ENCODE measurements at places on chromosomes 5 and 9.

DNA sequence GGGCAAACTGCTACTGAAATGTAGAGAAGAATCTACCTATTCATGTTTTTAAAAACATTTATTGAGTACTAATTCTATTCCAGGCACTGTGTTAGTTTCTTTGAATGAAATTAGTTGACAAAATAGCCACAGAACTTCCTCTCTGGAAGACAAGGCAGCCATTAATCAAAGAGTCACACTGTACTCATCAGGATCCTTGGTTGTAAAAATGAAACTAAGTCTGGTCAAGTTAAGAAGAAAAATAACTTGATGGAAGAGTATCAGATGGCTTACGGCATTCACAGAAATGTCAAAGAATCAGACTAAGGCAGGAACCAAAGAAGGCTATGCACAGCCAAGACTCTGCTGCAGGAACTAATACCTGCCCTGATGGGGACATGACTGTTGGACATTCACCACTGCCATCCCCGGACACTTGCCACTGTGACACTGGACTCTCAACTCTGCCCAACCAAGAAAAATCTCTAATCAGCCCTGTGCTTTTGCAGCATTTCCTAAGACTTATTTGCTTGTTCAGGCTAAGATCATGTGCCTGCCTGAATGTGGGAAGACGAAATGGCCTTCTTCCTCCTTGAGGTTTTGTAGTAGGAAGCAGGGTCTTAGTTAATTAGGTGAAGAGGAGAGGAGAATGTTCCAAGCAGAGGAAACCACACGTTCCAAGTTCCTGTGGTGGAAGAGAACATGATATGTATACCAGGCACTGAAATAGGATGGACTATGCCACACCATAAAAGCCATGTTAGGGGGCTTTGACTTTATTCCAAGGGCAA is 23.3 kb upstream of the NDUFB6 start:
- DNase-seq = no peak
- H3K36me3 ChIP-seq = no peaks in the 10 kb centered on the region
- no peak overlapping the region for H3K4me3 ChIP-seq

DNA sequence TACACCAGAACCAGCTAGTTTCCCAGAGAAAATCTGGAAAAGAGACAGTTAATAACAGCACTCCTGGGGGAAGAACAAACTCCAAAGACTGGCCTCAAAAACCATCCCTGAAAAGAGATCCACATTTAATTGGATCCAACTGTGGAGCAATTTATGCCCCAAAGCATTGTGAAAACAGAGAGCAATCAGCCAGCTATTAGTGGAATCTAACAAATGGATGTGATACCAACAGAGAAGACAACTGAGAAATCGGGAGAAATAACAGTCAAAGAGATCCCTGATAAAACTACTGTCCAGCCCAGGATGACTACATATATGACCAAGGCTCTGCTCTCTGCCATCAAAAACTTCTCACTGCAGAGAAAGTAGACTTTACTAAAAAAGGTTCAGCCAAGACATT is 40.5 kb upstream of the TRIO start:
- DNase-seq = no peak
- no peaks in the 10 kb centered on the region for H3K36me3 ChIP-seq
- no peak overlapping the region for H3K4me3 ChIP-seq

GRCh38 chr5:10994091-10994986 is 233.3 kb upstream of the DAP start:
- H3K36me3 ChIP-seq = no peaks in the 10 kb centered on the region
- peak; percentile 57 for DNase-seq
- no peaks in the 10 kb centered on the region for H3K27me3 ChIP-seq

DNA sequence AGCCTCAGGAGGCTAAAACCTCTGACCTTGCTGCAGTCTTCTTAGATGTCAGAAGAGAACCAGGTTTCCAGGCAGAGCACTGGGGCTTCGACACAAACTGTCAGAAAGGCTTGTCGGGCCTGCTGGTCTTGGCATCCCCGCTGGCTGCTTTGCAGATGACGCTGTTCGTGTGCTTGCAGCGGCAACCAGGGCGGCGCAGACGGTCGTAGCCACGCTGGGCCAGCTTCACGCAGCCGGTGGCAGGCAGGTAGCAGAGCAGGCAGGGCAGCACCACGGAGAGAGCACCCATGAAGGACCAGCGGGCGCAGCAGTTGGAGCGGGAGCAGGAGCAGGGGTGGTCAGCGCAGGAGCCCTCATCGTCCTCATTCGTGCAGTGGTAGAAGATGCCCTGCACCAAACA is 10.7 kb downstream of the SPRY4 start:
- no peaks in the 10 kb centered on the region for H3K27me3 ChIP-seq
- H3K4me1 ChIP-seq = peaks cover 88% of the 10 kb centered on the region
- no peak overlapping the region for H3K27ac ChIP-seq

DNA sequence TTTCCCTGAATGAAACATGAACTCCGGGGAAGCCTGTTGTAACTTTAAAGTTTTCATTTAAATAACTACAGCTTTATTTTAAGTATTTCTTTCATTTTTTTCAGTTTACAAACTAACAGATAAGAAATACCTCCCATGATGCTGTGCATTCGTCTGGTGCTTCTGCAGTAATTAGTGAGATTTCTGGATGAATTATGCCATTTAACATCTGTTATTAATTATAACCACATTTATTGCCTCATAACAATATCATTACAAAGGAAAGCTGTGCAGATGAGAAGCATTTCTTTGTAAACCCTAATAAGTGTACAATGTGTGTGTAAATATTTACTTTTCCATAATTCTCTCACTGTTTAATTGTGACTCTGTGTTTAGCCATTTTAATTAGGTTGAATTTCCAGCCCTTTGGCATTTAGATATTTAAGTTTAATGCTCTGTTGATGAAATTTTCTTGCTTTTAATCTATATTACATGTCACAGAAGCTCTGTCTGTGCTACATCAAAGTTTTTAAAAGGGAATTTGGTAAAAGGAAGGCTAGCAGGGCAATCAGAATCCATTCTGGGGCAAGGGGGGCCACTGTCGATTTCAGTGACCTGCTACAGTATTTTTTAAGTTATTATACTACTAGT is 418.0 kb downstream of the SPATA31D1 start:
- DNase-seq = no peak
- no peak overlapping the region for H3K4me3 ChIP-seq
- no peaks in the 10 kb centered on the region for H3K36me3 ChIP-seq

DNA sequence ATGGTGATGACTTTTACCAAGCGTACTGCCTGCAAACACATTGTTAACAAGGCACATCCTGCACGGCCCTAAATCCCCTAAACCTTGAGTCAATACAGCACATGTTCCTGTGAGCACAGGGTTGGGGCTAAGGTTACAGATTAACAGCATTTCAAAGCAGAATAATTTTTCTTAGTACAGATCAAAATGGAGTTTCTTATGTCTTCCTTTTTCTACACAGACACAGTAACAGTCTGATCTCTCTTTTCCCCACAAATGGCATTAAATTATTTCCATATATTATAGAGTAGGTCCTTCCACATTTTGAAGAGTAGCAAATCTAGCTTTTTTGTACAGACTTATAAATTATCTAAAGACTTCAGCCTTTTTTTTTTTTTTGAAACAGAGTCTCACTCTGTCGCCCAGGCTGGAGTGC is 1.6 kb upstream of the TMEM141 start:
- no peak overlapping the region for H3K27ac ChIP-seq
- H3K4me3 ChIP-seq = no peak overlapping the region
- H3K27me3 ChIP-seq = no peaks in the 10 kb centered on the region
- DNase-seq = no peak
- H3K4me1 ChIP-seq = peaks cover 4% of the 10 kb centered on the region

DNA sequence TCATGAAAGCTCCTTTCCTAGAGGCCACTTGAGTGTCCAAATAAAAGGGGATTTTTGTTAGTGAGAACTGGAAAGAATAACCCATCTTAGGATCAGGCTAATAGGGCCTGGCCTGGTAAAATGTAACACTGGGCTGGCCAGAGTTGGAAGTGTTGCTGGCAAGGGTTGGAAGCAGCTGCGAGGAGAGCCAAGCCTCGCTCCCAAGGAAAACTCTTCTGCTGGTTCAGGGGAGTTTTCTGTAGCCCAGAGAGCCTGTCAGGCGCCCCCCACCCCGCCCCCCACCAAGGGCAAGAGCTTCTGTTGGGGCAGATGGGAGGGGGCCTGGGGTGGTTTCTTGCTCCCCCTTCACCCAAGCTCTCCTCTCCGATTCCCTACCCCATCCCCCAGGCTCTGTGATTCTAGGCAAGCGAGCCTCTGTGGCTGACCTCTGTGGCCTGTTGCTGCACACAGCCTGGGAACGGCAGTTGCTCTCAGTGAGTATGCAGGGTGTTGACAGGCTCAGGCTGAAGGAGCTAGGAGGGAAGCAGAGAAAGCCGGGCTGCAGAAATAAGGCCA is 547.8 kb downstream of the CCDC171 start:
- peak; percentile 18 for DNase-seq
- no peaks in the 10 kb centered on the region for H3K27me3 ChIP-seq
- H3K4me1 ChIP-seq = no peaks in the 10 kb centered on the region
- no peaks in the 10 kb centered on the region for H3K36me3 ChIP-seq
- H3K27ac ChIP-seq = no peak overlapping the region

GRCh38 chr9:70567511-70567910 is 153.1 kb upstream of the KLF9 start:
- H3K4me1 ChIP-seq = no peaks in the 10 kb centered on the region
- no peaks in the 10 kb centered on the region for H3K27me3 ChIP-seq
- H3K27ac ChIP-seq = no peak overlapping the region
- H3K4me3 ChIP-seq = no peak overlapping the region
- H3K36me3 ChIP-seq = no peaks in the 10 kb centered on the region

DNA sequence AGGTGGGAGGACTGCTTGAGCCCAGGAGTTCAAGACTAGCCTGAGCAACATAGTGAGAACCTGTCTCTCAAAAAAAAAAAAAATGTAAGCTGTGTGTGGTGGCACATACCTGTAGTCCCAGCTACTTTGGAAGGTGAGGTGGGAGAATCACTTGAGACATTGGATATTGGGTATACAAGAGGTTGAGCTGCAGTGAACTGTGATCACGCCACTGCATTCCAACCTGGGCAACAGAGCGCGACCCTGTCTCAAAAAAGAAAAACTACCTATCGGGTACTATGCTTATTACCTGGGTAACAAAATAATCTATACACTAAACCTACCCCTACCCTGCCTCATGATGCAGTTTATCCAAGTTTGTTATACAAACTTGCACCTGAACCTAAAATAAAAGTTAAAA is 64.9 kb downstream of the AOPEP start:
- no peak overlapping the region for H3K27ac ChIP-seq
- H3K27me3 ChIP-seq = no peaks in the 10 kb centered on the region
- no peak overlapping the region for H3K4me3 ChIP-seq
- H3K4me1 ChIP-seq = no peaks in the 10 kb centered on the region
- no peak for DNase-seq

DNA sequence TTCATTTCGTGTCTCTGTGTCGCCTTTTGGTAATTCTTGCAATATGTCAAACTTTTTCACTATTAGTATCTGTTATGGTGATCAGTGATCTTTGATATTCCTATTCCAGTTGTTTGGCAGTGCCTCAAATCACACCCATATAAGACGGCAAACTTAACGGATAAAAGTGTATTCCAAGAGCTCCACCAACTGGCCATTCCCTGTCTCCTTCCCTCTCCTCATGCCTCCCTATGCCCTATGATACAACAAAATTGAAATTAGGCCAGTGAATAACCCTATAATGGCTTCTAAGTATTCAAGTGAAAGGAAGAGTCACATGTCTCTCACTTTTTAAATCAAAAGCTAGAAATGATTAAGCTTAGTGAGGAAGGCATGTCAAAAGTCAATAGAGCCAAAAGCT is 74.8 kb downstream of the CDK5RAP2 start:
- no peak overlapping the region for H3K4me3 ChIP-seq
- H3K27me3 ChIP-seq = no peaks in the 10 kb centered on the region
- 0 out of 2 replicates have a peak, but pooled peaks cover 7% of the 10 kb centered on the region for H3K36me3 ChIP-seq
- no peak overlapping the region for H3K27ac ChIP-seq

GRCh38 chr9:87471746-87472145 is 25.9 kb upstream of the DAPK1 start:
- no peaks in the 10 kb centered on the region for H3K27me3 ChIP-seq
- no peak overlapping the region for H3K27ac ChIP-seq
- no peaks in the 10 kb centered on the region for H3K36me3 ChIP-seq
- H3K4me3 ChIP-seq = no peak overlapping the region

- H3K4me1 ChIP-seq = 0 out of 2 replicates have a peak, but pooled peaks cover 6% of the 10 kb centered on the region
- no peaks in the 10 kb centered on the region for H3K27me3 ChIP-seq
- H3K4me3 ChIP-seq = no peak overlapping the region
- H3K36me3 ChIP-seq = no peaks in the 10 kb centered on the region
- no peak overlapping the region for H3K27ac ChIP-seq
Measured at GRCh38 chr9:18976709-18977531, 56.1 kb downstream of the SAXO1 start.

DNA sequence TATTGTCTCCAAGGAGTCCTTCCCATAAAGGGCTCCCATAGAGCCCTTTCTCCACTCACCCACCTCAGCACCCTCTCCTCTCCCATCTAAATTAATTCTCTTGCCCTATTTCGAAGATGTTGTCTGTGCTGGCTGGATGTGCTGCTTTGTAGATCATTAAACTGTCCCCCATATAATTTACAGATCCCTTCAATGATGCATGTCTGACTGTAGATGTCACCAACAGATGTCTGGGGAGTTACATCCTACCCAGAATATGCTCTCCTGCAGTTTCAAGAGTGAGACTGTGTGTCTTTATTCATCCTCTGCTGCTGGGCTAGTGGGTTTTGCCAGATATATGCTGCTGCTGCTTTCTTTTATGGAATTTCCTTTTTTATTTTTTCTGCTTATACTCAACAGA is 351.2 kb downstream of the MLLT3 start:
- H3K36me3 ChIP-seq = peaks cover 3% of the 10 kb centered on the region
- H3K27ac ChIP-seq = no peak overlapping the region
- H3K4me1 ChIP-seq = no peaks in the 10 kb centered on the region
- DNase-seq = no peak
- no peaks in the 10 kb centered on the region for H3K27me3 ChIP-seq

- no peaks in the 10 kb centered on the region for H3K36me3 ChIP-seq
- H3K27me3 ChIP-seq = peaks cover 44% of the 10 kb centered on the region
- peaks cover 33% of the 10 kb centered on the region for H3K4me1 ChIP-seq
Measured at GRCh38 chr9:104993291-104993963, 65.5 kb upstream of the ABCA1 start.

- H3K27ac ChIP-seq = no peak within 1 kb of the TSS
- peak; percentile 96 for DNase-seq
- no peaks in the 10 kb centered on the region for H3K36me3 ChIP-seq
- H3K4me3 ChIP-seq = peak within 1 kb of the TSS; percentile 80
- peaks cover 26% of the 10 kb centered on the region for H3K27me3 ChIP-seq
- peaks cover 17% of the 10 kb centered on the region for H3K4me1 ChIP-seq
Measured at GRCh38 chr9:113463418-113464285, at the start of gene RGS3. TSS of gene RGS3 (plus strand) at chr9:113463727. CDS start at chr9:113463803, 76 bp downstream.

- no peak for DNase-seq
- H3K27ac ChIP-seq = no peak overlapping the region
- peaks cover 20% of the 10 kb centered on the region for H3K4me1 ChIP-seq
Measured at GRCh38 chr9:121781145-121781548, 129.7 kb downstream of the DAB2IP start.

- DNase-seq = no peak
- H3K4me1 ChIP-seq = peaks cover 55% of the 10 kb centered on the region
- H3K4me3 ChIP-seq = no peak overlapping the region
- H3K27ac ChIP-seq = 0 out of 2 replicates have a peak overlapping the region, but pooled peaks have one; percentile 73
- no peaks in the 10 kb centered on the region for H3K27me3 ChIP-seq
Measured at GRCh38 chr5:170393235-170393634, 4.1 kb upstream of the KCNMB1 start.

GRCh38 chr9:85479305-85479704 is 262.4 kb downstream of the AGTPBP1 start:
- H3K4me3 ChIP-seq = no peak overlapping the region
- H3K27me3 ChIP-seq = no peaks in the 10 kb centered on the region
- no peak for DNase-seq
- no peaks in the 10 kb centered on the region for H3K4me1 ChIP-seq
- H3K36me3 ChIP-seq = peaks cover 5% of the 10 kb centered on the region

- H3K27me3 ChIP-seq = no peaks in the 10 kb centered on the region
- no peak overlapping the region for H3K4me3 ChIP-seq
- no peak for DNase-seq
- H3K27ac ChIP-seq = no peak overlapping the region
- no peaks in the 10 kb centered on the region for H3K36me3 ChIP-seq
- H3K4me1 ChIP-seq = peaks cover 7% of the 10 kb centered on the region
Measured at GRCh38 chr5:125310749-125311148, 564.3 kb upstream of the ZNF608 start.
